IPS-NIHi11 (cell line): ENCODE measurements at places on chromosomes 2 and 18.

- DNase-seq: peak; percentile 76
Measured at GRCh38 chr2:239291475-239292350, 109.1 kb downstream of the HDAC4 start.

- no peak for DNase-seq
Measured at GRCh38 chr2:156704617-156705016, 268.4 kb downstream of the GPD2 start.

DNA sequence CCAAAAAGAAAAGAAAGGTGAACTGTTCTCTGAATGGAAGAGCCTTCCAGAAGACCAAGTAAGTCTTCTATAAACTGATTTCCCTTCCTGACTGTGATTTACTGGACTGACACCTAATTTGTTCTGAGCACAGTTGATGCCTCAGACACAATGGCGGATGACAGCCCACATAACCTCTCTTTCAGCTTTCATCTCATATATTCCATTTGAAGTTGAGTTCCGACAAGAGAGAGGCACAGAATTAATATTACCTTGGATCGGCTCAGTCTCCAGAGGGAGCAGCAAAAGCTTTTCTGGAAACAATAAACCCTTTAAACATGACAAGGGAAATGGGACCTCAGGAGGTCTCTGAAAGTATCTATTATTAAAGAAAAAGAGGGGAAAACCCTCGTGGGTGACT lies 638.7 kb upstream of the SETBP1 start:
- DNase-seq: no peak

GRCh38 chr2:129248198-129248597 lies 731.3 kb upstream of the RAB6C start:
- no peak for DNase-seq

GRCh38 chr2:229054311-229054710 lies 216.8 kb downstream of the PID1 start:
- DNase-seq: no peak
